ENCODE measurements at places on chromosomes 5 and 9. TPM values are rescaled to one million over a fixed set of nuclear protein-coding genes. Genes with fewer than 3 reads are reported as not detected.

DNA sequence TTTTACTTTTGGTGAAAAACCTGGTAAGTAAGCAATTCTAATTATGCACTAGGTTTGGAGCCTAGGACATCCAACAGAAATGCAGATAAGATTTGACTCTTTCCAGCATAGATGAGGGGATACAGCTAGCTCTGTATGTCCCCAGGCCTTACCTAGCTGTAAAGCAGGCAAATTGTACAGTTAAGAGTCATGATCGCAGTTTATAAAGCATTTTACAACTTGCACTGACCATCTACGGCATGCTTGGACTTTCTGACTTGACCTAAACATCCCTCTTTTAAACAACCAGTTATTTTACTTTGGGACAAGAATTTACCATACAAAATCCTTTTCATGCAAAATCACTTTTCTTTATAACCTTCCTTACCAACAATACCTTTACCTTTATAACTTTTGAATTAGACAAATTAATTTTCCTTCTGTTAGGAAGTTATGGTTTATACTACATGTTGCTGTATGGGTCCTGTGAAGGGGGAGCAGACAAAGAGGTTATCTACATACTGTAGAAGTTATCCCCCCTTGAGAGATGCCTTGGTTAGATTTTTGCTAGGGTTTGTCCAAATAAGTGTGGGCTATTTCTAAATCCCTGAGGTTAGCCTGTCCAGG, 36.8 kb downstream of the FGD3 start:
- DNase-seq = no peak

Gene RANBP17
- 22.9 TPM for total RNA-seq

DNA sequence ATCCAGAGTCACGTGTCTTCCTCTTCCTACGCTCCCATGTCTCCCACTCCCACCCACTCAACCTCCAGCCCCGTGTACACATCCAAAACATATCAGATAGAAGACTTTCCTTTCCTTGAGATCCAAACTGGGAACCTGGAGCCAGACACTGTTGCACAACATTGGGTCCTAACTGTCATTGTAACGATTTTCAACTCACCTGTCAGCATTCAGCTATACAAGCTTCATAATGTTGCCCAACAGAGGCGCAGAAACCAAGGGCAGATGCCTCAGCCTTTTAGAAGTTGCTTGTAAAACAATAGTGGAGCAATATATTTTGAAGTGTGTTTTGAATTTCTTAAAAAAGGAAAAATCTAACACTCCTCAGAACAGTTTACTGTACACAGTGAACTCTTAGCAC, 84.9 kb upstream of the GLIS3 start:
- DNase-seq = no peak

GRCh38 chr9:86636519-86636918, 282.3 kb upstream of the TUT7 start:
- DNase-seq = no peak

Gene PCBD2
- total RNA-seq = 9.8 TPM

DNA sequence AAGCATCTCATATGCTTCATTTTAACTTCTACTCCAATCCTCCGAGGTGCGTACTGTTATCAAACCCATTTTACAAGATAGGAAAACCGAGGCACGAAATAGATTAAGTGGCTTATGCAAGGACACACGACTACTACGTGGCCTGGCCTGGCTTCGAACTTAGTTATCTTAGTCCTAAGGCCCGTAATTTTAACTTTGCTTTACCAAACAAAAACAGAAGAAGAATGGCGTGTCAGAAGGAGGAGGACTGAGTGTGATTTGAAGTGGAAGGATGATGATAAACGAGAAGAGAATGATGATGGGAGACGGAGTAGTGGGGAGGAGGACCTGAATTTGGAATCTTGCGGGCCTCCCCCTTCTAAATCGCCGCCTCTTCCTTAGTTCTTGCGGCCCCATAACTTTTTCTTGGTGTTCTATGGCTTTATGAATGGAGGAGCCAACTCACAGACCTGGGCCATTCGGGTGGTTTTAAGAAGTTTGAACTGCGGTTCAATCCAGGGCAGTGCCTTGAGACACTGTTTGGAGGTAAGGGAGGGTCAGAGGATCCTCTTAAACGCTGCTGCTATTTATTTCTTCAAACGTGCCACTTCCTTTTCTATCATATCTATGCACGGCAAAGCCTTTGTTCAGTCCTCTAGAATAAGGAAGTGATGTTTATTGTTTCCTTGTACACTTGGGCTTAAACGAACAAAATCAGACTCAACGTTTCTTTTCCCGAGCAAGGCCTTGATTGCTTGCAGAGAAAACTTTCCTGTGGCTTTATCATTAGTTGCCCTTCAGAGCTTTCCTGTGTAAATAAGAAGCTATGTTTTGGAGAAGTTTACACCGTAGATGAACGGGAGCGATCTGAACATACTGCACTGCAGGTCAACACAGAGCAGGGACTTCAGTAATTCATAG, 795 bp downstream of the CNOT8 start:
- no peak for DNase-seq

Gene PCDHB4
- total RNA-seq = 1.9 TPM

- DNase-seq = no peak
Observed at GRCh38 chr5:83376461-83376860, 95.1 kb upstream of the VCAN start.

GRCh38 chr9:133779516-133780403, 41.6 kb upstream of the SARDH start:
- DNase-seq = no peak

- DNase-seq = no peak
Observed at GRCh38 chr5:93583439-93583767, 381 bp downstream of the NR2F1 start.

GRCh38 chr9:135093111-135093510, 5.6 kb downstream of the OLFM1 start:
- DNase-seq = no peak

DNA sequence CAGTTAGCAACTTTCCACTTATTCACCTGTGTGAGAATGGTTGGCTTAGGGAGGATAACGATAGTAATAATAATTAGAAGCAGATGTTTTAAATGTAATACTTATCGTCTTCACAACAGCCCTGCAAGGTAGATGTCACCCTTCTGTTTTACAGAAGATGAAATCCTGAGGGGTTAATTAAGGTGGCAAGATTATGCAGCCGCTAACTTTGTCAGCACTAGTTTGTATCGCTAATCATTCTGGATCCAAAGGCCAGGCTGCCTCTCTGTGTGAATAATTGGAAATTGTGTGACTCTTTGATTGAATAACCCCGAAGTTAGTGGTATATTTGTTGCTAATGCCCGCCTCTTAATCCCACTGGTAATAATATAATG, 635 bp downstream of the IFT74 start:
- DNase-seq = no peak

DNA sequence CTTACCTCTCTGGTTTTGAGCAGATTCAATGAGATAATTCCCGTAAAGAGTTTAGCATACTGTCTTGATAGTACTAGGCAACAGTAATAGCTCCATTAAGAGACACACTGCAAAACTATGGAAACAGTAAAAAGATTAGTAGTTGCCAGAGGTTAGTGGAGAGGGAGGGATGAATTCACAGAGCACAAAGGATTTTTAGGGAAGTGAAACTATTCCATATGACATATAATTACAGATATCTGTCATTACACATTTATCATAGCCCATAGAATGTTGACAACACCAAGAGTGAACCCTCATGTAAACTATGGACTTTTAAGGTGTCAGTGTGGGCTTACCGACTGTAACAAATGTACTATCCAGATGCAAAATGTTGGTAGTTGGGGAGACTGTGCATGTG, 176.4 kb upstream of the PLCXD3 start:
- DNase-seq = no peak

Gene SHISAL2B
- 0.45 TPM for total RNA-seq

Gene HTR4
- total RNA-seq = not detected

GRCh38 chr5:172669386-172670004, 28.4 kb downstream of the NEURL1B start:
- DNase-seq = no peak

- DNase-seq = no peak
Observed at GRCh38 chr5:137845472-137845871, 22.2 kb upstream of the MYOT start.

Gene HNRNPA0
- 22.7 TPM for total RNA-seq

Gene SH3PXD2B
- total RNA-seq = 57.5 TPM

Gene CSF2
- total RNA-seq = 4.6 TPM

Gene SLC36A3
- total RNA-seq = not detected

GRCh38 chr5:126686451-126687126, 85.8 kb downstream of the PHAX start:
- no peak for DNase-seq

GRCh38 chr9:132556714-132557113, 25.7 kb upstream of the BARHL1 start:
- DNase-seq = no peak

DNA sequence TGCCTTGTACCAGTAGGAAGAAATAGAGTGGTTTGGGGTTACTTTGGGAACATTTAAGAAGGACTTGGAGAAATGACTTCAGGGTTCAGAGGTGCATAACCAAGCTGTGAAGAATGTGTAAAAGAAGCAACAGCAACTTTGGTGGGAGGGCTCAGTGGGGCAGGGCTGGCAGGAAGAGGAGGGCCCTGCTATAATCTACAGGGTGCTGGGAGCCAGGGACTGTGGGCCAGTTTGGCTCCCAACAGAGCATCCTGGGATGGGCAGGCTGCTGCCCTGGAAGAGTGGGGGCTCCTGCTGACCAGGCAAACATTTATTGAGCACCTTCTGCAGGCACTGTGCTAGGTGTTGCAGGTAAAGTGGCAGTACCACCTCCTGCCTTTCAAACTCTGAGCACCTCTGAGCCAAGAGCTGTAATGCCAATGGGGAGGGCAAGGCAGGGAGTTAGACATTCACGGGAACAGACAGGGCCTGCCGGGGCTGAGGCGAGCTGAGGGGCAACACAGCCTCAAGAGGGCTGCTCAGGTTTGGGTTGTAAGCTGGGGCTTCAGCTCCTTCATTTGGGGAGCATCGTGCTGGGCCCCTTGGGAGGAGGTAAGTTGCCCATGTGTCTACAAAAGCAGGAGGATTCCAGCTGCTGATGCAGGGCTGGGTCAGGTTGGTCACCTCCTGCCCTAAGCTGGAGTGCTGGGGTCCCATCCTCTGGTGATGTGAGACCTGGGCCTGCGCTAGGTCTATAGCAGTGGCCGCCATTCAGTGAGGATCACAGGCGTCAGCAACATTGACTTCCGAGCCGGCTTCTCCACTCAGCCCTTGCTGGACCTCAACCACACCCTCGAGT, 30.6 kb downstream of the HMCN2 start:
- peak; percentile 49 for DNase-seq

GRCh38 chr5:1330146-1330846, 14.6 kb downstream of the CLPTM1L start:
- DNase-seq = no peak

GRCh38 chr9:130659699-130660248, 4.6 kb upstream of the PRDM12 start:
- DNase-seq = no peak

DNA sequence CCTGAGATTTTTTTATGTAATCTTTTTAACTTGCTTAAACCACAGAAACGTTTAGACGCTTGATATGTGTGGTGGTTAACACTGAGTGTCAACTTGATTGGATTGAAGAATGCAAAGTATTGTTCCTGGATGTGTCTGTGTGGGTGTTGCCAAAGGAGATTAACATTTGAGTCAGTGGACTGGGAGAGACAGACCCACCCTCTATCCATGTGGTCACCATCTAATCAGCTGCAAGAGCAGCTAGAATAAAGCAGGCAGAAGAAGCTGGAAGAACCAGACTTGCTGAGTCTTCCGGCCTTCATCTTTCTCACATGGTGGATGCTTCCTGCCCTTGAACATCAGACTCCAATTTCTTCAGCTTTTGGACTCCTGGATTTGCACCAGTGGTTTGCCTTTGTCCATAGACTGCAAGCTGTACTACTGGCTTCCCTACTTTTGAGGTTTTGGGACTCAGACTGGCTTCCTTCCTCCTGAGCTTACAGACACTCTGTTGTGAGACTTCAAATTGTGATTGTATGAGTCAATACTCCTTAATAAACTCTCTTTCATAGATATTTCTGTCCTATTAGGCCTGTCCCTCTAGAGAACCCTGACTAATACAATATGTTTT, 816.0 kb upstream of the CDH9 start:
- DNase-seq = no peak

DNA sequence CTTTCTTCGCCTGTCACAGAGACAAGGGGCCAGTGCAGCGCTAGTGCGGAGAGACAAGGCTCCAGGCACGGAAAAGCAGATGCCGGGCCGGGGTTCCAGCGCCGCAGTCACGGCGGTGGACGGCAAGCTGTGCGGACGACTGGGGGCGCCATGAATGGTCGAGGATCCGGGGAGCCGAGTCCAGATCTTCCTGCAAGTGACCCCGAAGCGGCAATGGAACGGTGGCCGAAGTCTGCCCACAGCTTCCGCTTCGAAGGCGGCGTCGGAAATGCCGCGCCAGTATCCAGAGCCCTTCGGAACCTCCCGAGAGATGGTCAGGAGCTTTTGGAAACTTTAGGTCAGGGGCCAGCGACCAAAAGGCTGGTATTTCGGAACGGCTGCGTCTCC, 601 bp upstream of the FAF2 start:
- DNase-seq = no peak

GRCh38 chr9:132451276-132451675, 41.3 kb downstream of the CFAP77 start:
- no peak for DNase-seq

Gene TMEM171
- 0.32 TPM for total RNA-seq

Gene PCDHGB7
- total RNA-seq = 10.8 TPM

DNA sequence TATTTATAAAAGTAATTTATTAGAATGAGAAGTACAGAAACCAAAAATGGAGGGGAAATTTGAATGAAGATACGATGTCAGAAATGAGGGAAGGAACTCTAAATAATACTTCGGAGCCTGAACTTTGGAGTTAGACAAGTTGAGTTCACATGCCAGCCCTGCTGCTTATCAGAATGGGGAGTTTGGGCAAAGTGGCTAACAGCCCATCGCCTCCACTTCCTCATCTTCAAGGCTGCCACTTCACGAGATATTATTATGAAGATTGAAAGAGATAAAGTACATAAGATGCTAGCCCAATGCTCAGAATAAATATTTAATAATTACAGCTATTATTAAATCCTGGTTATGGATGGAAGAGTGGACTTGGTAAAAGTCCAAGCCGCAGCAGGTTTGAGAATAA, 56.2 kb upstream of the ABCA1 start:
- no peak for DNase-seq

GRCh38 chr9:107929443-107929842, 439.9 kb upstream of the KLF4 start:
- DNase-seq = peak; percentile 71

GRCh38 chr5:134093351-134093750, 21.1 kb upstream of the TCF7 start:
- no peak for DNase-seq

Gene LIX1
- total RNA-seq = not detected
